ENCODE measurements at places on chromosomes 1 and 21.

- peak; percentile 49 for DNase-seq
These were observed at the start of gene NADK for GRCh38 chr1:1777950-1778662. Gene NADK (minus strand): TSS chr1:1778470. CDS start chr1:1765406, 13,064 bp downstream.

DNA sequence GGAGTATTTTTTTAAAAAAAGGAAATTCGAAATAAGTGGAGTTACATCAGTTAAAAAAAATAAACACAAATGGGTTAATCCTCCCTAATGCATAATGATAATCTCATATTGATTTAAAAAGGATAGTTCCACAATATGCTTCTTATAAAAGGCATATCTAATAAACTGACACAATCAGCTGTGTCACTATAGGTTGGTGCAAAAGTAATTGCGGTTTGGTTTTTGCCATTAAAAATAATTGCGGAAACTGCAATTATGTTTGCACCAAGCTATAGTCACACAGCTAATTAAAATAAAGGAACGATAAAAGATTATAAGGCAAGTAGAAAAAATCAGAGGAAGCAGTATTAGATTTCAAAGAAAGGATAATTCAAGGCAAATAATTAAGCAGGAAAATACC is 21.0 kb upstream of the IFI44L start:
- DNase-seq = no peak

GRCh38 chr1:1094981-1095380 is 20.9 kb upstream of the RNF223 start:
- no peak for DNase-seq

- no peak for DNase-seq
These were observed 230.3 kb upstream of the LYPLAL1 start for GRCh38 chr1:218943371-218943770.

DNA sequence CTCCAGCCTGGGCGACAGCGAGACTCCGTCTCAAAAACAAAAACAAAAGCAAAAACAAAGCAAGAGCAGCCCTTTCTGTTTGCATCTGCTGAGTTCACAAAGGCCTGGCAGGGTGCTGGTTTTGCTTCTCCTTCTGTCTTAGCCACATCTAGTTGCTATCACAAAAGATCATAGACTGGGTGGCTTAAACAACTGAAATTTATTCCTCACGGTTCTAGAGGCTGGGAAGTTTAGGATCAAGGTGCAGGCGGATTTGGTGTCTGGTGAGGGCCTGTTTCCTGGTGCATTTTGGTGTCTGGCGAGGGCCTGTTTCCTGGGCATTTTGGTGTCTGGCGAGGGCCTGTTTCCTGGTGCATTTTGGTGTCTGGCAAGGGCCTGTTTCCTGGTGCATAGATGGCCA is 471.3 kb downstream of the CAMTA1 start:
- no peak for DNase-seq

DNA sequence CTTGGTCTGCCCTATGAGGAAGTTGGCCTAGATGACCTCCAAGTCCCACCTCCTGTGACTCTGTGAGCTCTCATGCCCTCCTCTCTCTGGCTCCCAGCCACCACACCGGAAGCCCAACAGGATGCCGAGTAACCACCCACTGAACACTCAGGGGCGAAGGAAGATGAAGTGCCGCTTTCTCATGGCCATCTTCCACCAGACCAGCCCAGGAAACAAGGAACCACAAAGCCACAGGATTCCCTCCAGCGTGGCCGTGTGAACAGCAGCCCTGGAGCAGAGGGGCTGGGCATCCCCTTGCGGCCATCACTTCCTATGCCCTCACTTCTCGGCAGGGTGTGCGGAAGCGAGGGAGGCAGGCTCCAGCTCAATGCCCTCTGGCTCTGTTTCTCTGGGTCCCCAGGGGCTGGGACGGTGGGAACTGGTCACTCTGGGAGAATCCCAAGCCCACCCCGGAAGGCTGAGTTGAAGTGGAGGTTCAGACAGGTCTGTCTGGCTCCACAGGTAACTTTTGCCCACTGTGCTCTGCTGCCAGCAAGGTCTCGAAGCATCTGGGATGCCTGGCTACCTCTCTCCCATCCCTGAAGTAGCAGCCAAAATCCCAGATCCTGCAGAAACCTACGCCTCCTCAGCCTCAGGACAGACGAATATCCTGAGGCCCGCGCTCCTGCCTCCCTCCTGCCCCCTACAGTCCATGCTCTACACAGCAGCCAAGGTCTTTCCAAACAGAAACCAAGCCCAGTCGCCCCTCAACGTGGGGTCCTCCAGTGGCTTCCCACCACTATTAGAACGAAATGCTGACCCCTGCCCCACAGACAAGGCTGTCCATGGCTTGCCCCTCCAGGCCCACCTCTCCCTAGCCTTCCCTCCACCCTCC is 44.2 kb upstream of the ECE1 start:
- DNase-seq = peak; percentile 39

DNA sequence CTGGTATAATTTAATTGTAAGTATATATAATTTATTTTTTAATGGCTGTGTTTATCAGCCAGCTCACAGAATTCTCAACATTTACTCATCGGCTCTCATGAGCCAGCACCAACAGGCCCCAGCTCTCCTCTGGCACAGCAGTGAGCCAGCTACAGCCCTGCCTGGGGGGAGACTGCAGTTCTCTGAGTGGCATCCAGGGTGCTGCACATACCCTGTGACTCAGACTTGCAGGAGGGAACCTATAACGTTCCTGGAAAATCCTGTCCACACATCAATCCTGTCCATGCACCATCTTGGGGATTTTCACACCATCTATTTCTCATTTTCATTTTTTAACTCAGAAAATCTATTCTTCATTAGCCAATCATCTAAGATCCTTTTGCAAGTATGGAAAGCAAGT is 36.5 kb downstream of the FHAD1 start:
- no peak for DNase-seq

GRCh38 chr1:202204065-202204464 is 10.5 kb downstream of the LGR6 start:
- DNase-seq = no peak

- DNase-seq = no peak
These were observed 39.1 kb upstream of the PRSS38 start for GRCh38 chr1:227776331-227776771.

- no peak for DNase-seq
These were observed 122.3 kb downstream of the DISC1 start for GRCh38 chr1:231748760-231749415.

GRCh38 chr1:227782226-227782625 is 33.2 kb upstream of the PRSS38 start:
- DNase-seq = no peak

- DNase-seq = no peak
These were observed 594.7 kb downstream of the ADGRL2 start for GRCh38 chr1:82395440-82395839.

GRCh38 chr1:10591010-10591409 is 116.3 kb downstream of the PEX14 start:
- DNase-seq = no peak

- DNase-seq = no peak
These were observed 34.8 kb downstream of the ANKRD13C start for GRCh38 chr1:70319750-70320149.

DNA sequence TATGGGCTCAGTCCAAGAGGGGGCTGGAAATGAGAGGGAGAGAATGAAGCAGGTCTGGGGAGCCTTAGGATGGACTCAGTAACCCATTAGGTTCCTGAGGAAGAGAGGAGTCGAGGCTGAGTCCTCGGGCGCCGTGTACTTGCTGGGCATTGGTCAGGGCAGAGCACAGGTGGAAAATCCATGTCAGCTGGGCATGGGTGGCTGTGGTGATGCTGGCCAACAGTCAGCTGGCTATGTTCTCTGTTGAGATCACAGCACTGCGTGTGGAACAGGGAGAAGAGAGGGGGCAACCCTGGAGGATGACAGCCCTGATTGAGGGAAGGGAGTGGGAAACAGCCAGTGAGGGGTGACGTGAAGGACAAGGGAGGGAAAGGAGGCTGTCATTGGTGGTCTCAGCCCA is 43.1 kb upstream of the CLSTN1 start:
- no peak for DNase-seq

GRCh38 chr21:43588957-43589356 is 70.3 kb downstream of the HSF2BP start:
- no peak for DNase-seq

DNA sequence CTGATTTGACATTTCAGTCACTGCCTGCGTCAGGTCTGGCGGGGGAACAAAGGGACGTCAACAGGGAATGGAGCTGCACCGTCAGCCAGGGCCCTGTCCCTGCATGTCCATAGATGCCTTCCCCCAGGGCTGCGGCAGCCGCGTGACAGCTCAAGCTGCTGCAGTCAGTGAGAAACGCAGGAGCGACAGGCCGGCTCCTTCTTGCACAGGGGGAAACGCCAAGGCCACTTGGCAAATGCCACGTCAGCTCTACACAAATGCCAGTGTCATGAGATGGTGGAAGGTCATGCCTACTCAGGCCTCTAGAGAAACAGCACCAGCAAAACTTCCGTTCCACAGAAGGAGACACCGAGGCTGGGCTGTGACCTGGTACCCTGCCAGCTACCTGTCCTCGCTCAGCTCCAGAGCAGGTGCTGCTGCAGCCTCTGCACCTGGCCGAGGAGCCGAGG is 37.7 kb downstream of the SYF2 start:
- no peak for DNase-seq

- no peak for DNase-seq
These were observed at the start of gene ZNF436 for GRCh38 chr1:23369335-23370013. Gene ZNF436 (minus strand): TSS chr1:23369836. CDS start chr1:23368005, 1,831 bp downstream.

GRCh38 chr1:103274886-103275285 is 166.6 kb upstream of the COL11A1 start:
- no peak for DNase-seq

DNA sequence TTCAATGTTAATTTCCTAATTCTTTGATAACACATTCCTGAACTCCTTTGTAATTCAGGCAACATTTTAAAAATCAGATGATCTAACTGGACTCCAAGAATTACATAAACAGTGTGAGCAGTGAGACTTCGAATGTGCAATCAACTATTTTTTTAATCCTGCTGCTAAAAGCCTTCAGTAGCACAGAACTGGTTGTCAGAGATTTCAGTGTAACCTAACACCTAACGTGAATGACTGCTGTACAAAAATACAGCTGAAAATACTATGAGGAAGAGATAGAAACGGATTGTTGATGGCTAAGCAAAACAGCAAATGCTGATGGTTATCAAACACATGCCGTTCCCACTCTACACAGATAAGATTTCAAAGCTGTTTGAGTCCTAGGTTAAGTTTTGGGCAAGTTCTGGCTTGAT is 46.1 kb downstream of the APP start:
- no peak for DNase-seq

- no peak for DNase-seq
These were observed 14.1 kb upstream of the KIAA0040 start for GRCh38 chr1:175206687-175207086.

DNA sequence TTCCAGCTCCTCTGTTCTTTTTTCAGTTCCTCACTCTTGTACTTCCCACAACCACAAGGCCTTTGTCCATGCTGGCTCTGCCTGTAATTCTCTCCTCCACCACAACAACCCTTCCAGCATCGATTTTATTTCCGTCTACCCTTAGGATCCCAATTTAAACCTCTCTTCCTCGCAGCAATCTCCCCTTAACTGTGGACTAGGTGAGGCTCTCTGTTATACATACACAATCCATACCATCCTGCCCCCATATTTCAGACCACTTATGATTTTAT is 90.4 kb upstream of the ZC3H11B start:
- no peak for DNase-seq

- no peak for DNase-seq
These were observed 49.3 kb downstream of the ADAMTS1 start for GRCh38 chr21:26795866-26796329.

GRCh38 chr1:228265167-228265566 is 57.3 kb downstream of the OBSCN start:
- no peak for DNase-seq

All from stimulated activated CD8-positive, alpha-beta memory T cell treated with anti-CD3 and anti-CD28 coated beads, Interleukin-4, amount 100 ng/mL, for 1 hour (primary cell).